Activated CD4-positive, alpha-beta memory T cell treated with anti-CD3 and anti-CD28 coated beads, Interleukin-2, amount 10 ng/mL, durations not matched to agents 7 days and 5 days (primary cell): ENCODE measurements at places on chromosomes 1 and 21. TPM values are rescaled to one million over a fixed set of nuclear protein-coding genes. Genes with fewer than 3 reads are reported as not detected.

Gene UBASH3A
- 70.6 TPM for total RNA-seq

Gene C4BPA
- not detected for total RNA-seq

Gene ARL8A
- 63.8 TPM for total RNA-seq

Gene DENND1B
- total RNA-seq: 31.0 TPM

Gene UMODL1
- total RNA-seq: 0.10 TPM
